ENCODE measurements at places on chromosomes 4 and X.

- no peak for DNase-seq
- peaks cover 7% of the 10 kb centered on the region for H3K4me1 ChIP-seq
- H3K4me3 ChIP-seq: no peak overlapping the region
- H3K36me3 ChIP-seq: no peaks in the 10 kb centered on the region
Measured at GRCh38 chr4:17326756-17327155, 185.1 kb downstream of the QDPR start.

- no peaks in the 10 kb centered on the region for H3K36me3 ChIP-seq
- H3K4me3 ChIP-seq: no peak overlapping the region
Measured at GRCh38 chrX:100931925-100932285, 3.2 kb upstream of the XKRX start.

DNA sequence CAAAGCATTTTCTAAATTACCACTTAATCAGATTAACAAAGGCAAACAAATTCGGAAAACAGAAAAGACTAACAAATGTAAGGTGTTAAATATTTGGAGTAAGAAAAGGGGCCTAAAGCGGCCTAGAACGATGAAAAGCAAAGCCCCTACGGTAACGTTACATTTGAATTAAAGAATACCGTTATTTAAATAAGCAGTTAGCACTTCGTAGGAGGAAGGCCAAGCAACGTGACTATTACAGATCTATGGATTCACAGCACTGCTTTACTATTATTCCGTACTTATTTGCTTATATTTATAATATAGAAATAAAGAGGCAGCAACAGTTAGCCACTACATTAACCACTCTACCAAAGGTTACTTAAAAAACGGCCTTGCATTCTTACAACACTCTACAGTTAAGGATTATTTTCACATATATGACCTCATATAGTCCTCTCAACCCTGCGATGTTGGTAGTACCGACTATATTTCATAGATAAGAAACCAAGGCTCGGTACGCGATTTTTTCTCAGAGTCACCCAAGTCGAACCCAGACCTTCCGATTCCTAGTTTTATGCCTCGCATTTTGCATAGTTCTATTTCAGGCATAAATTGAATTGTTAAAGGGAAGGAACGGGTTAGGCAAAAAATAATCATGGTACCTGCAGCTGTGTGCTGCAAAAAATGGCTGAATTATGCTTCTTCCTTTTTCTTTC is 2.9 kb downstream of the KLHL15 start:
- DNase-seq: no peak
- peak overlapping the region; percentile 32 for H3K27ac ChIP-seq
- peak overlapping the region; percentile 62 for H3K4me3 ChIP-seq
- H3K27me3 ChIP-seq: no peaks in the 10 kb centered on the region
- no peaks in the 10 kb centered on the region for H3K36me3 ChIP-seq

DNA sequence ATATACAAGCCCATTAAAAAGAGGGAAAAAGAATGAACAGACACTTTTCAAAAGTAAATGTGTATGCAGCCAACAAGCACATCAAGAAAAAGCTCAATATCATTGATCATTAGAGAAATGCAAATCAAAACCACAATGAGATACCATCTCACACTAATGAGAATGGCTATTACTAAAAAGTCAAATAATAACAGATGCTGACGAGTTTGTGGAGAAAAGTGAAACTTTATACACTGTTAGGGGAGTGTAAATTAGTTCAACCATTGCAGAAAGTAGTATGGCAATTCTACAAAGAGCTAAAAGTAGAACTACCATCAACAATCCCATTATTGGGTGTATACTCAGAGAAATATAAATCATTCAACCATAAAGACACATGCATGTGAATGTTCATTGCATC is 203.0 kb downstream of the ARAP2 start:
- H3K4me3 ChIP-seq: no peak overlapping the region
- DNase-seq: no peak
- H3K36me3 ChIP-seq: no peaks in the 10 kb centered on the region
- H3K4me1 ChIP-seq: no peaks in the 10 kb centered on the region
- H3K27ac ChIP-seq: no peak overlapping the region

GRCh38 chr4:59818656-59819055 is 1381.5 kb upstream of the ADGRL3 start:
- no peak overlapping the region for H3K27ac ChIP-seq
- no peak for DNase-seq
- H3K27me3 ChIP-seq: no peaks in the 10 kb centered on the region
- no peaks in the 10 kb centered on the region for H3K4me1 ChIP-seq
- no peaks in the 10 kb centered on the region for H3K36me3 ChIP-seq

GRCh38 chr4:152778656-152779512 is 646 bp downstream of the TIGD4 start:
- DNase-seq: peak; percentile 42
- H3K27ac ChIP-seq: peak overlapping the region; percentile 75
- no peaks in the 10 kb centered on the region for H3K27me3 ChIP-seq
- H3K36me3 ChIP-seq: no peaks in the 10 kb centered on the region
- H3K4me1 ChIP-seq: peaks cover 20% of the 10 kb centered on the region

GRCh38 chr4:144787365-144788258 is 141.7 kb downstream of the HHIP start:
- no peak overlapping the region for H3K4me3 ChIP-seq
- no peak overlapping the region for H3K27ac ChIP-seq
- no peaks in the 10 kb centered on the region for H3K27me3 ChIP-seq
- H3K4me1 ChIP-seq: no peaks in the 10 kb centered on the region

DNA sequence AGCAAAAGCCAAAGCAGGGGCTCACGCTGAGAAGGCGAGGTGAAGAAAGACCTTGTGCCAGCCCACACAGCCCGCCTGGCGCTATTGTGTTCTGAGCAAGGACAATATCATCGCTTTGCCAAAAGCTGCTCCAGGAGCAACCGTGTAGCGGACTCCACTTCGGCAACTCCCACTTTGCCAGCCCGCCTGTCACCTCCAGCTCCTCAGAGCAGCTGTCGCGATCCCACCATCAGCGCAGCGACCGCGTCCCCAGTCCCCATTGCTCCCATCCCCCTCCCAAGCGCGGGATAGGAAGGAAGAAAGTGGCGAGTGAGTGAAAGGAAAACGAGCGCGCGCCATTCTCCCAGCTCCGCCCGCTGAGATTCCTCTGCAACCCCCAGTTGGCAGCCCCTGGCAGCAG is 759 bp downstream of the ZC4H2 start:
- H3K27ac ChIP-seq: peak overlapping the region; percentile 12
- DNase-seq: no peak
- peak overlapping the region; percentile 64 for H3K4me3 ChIP-seq

GRCh38 chr4:808860-809570 is 16.9 kb downstream of the CPLX1 start:
- H3K36me3 ChIP-seq: no peaks in the 10 kb centered on the region
- H3K4me1 ChIP-seq: no peaks in the 10 kb centered on the region
- H3K4me3 ChIP-seq: no peak overlapping the region
- H3K27me3 ChIP-seq: peaks cover 30% of the 10 kb centered on the region
- DNase-seq: no peak
- no peak overlapping the region for H3K27ac ChIP-seq

- no peaks in the 10 kb centered on the region for H3K4me1 ChIP-seq
- no peak for DNase-seq
- no peaks in the 10 kb centered on the region for H3K36me3 ChIP-seq
- H3K4me3 ChIP-seq: no peak overlapping the region
- peaks cover 54% of the 10 kb centered on the region for H3K27me3 ChIP-seq
- H3K27ac ChIP-seq: no peak overlapping the region
Measured at GRCh38 chr4:1495416-1496115, 89.3 kb upstream of the NKX1-1 start.

DNA sequence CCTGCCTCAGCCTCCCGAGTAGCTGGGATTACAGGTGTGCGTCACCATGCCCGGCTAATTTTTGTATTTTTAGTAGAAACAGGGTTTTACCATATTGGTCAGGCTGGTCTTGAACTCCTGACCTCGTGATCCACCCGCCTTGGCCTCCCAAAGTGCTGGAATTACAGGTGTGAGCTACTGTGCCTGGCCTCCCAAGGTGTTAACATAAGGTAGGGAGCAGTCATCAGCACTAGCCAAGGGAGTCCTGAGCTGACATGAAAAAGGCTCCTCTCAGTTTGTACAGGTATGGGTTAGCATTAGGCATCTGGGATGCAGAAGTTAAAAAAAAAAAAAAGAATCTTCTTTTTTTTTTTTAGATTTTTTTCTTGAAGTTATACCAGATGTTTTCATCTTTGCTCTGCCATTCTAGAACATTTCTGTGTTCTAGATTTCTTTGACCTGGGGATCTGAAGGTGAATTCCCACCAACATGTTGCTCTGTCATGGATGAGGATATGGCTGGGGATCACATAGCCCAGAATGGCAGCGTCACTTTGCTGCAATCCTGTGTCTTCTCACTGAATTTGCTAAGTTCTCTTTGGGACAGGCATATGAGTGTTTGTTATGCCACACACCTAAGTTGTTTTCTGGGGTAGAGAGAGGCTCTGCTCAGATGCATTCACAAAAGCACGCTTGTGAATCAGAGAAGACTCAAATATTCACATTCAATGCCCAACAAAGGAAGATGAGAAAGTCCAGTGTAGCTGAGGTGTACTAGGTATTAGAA is 24.4 kb upstream of the PLA2G12A start:
- H3K27ac ChIP-seq: no peak overlapping the region
- no peak for DNase-seq
- H3K36me3 ChIP-seq: no peaks in the 10 kb centered on the region
- H3K4me1 ChIP-seq: no peaks in the 10 kb centered on the region
- H3K4me3 ChIP-seq: no peak overlapping the region

GRCh38 chr4:109977854-109978501 is 65.3 kb downstream of the EGF start:
- no peaks in the 10 kb centered on the region for H3K36me3 ChIP-seq
- no peak overlapping the region for H3K4me3 ChIP-seq
- no peak overlapping the region for H3K27ac ChIP-seq
- no peaks in the 10 kb centered on the region for H3K27me3 ChIP-seq

GRCh38 chr4:122617597-122618593 is 3.0 kb downstream of the IL21 start:
- no peaks in the 10 kb centered on the region for H3K4me1 ChIP-seq
- no peak overlapping the region for H3K4me3 ChIP-seq
- no peaks in the 10 kb centered on the region for H3K27me3 ChIP-seq
- H3K27ac ChIP-seq: peak overlapping the region; percentile 3
- no peaks in the 10 kb centered on the region for H3K36me3 ChIP-seq

GRCh38 chrX:77447653-77448569 is 722 bp downstream of the FGF16 start:
- no peak overlapping the region for H3K27ac ChIP-seq
- peak overlapping the region; percentile 63 for H3K4me3 ChIP-seq
- peaks cover 21% of the 10 kb centered on the region for H3K27me3 ChIP-seq
- peaks cover 22% of the 10 kb centered on the region for H3K4me1 ChIP-seq
- no peaks in the 10 kb centered on the region for H3K36me3 ChIP-seq

- H3K4me1 ChIP-seq: peaks cover 10% of the 10 kb centered on the region
- H3K27ac ChIP-seq: no peak overlapping the region
- no peak overlapping the region for H3K4me3 ChIP-seq
- H3K36me3 ChIP-seq: no peaks in the 10 kb centered on the region
- DNase-seq: no peak
Measured at GRCh38 chr4:16031546-16032395, 52.1 kb downstream of the PROM1 start.

DNA sequence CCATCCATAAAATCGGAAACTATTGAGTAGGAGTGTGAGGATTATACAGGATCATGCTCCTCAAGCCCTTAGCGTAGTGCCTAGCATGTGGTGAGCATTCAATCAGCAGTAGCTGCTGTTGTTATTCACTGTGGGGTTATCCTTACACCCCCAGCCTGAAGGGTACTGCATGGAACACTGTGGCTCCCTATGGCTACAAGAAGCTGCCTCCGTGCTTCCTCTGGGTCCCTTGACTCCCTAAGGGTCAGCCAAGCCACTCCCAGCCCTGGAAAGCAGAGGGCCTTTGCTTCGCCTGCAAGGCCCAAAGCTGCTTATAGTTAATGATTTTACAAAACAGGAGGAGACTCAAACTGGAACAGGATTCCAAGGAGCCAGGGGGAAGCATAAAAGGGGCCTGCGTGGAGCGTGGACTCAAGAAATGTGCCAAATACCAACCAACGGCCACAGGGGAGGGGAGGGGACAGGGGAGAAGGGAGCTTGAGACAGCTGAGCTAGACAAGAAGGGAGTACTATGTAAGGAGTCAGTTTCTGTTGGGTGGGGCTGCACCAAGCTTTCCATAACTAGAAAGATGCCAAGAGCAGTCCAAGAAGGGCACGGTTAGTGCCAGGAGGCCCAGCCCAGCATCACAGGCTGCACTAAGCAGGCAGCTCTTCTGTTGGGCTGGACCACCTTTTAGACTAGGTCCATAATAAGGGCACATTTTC is 15.9 kb downstream of the SEPTIN6 start:
- H3K36me3 ChIP-seq: peaks cover 22% of the 10 kb centered on the region
- peak overlapping the region; percentile 30 for H3K4me3 ChIP-seq
- no peaks in the 10 kb centered on the region for H3K27me3 ChIP-seq
- peak overlapping the region; percentile 75 for H3K27ac ChIP-seq

- no peaks in the 10 kb centered on the region for H3K4me1 ChIP-seq
- H3K36me3 ChIP-seq: no peaks in the 10 kb centered on the region
- no peaks in the 10 kb centered on the region for H3K27me3 ChIP-seq
- no peak overlapping the region for H3K27ac ChIP-seq
- no peak for DNase-seq
- H3K4me3 ChIP-seq: no peak overlapping the region
Measured at GRCh38 chrX:150155436-150156035, 207.6 kb upstream of the MAMLD1 start.

- H3K27ac ChIP-seq: no peak overlapping the region
- no peak overlapping the region for H3K4me3 ChIP-seq
- no peak for DNase-seq
Measured at GRCh38 chr4:25321703-25322102, 9.1 kb downstream of the ZCCHC4 start.

GRCh38 chr4:121599049-121599448 is 97.7 kb downstream of the ANXA5 start:
- peaks cover 2% of the 10 kb centered on the region for H3K27me3 ChIP-seq
- H3K4me1 ChIP-seq: no peaks in the 10 kb centered on the region
- DNase-seq: no peak
- H3K36me3 ChIP-seq: no peaks in the 10 kb centered on the region
- no peak overlapping the region for H3K27ac ChIP-seq

DNA sequence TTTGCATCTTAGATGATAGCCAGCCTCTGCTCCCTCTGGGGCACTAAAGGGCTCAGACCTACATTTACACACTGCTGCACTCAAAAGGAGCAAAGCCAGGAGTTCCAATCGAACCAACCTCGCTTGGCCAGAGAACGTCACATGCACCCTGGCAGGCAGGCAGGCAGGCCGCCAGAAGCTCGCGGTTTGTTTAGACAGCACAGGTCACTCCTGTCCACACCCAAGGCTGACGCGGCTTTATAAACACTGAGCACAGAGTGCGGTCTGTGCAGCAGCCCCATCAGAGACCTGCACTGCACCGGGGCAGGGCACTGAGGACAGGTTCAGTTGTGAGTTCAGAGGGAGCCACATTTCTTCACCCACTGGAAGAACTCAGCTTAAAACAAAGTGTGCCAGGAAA is 143.9 kb downstream of the BCOR start:
- H3K4me3 ChIP-seq: no peak overlapping the region
- no peaks in the 10 kb centered on the region for H3K4me1 ChIP-seq
- DNase-seq: no peak
- H3K27ac ChIP-seq: no peak overlapping the region
- no peaks in the 10 kb centered on the region for H3K27me3 ChIP-seq
- H3K36me3 ChIP-seq: no peaks in the 10 kb centered on the region

GRCh38 chrX:116272861-116273260 is 102.3 kb downstream of the AGTR2 start:
- no peak for DNase-seq
- H3K27me3 ChIP-seq: no peaks in the 10 kb centered on the region
- no peaks in the 10 kb centered on the region for H3K36me3 ChIP-seq
- no peak overlapping the region for H3K27ac ChIP-seq
- H3K4me1 ChIP-seq: no peaks in the 10 kb centered on the region

GRCh38 chr4:93480452-93480851 is 348.1 kb upstream of the ATOH1 start:
- DNase-seq: no peak
- no peaks in the 10 kb centered on the region for H3K36me3 ChIP-seq
- H3K4me3 ChIP-seq: no peak overlapping the region
- H3K27ac ChIP-seq: no peak overlapping the region
